ENCODE measurements at places on chromosomes 7 and 10.

DNA sequence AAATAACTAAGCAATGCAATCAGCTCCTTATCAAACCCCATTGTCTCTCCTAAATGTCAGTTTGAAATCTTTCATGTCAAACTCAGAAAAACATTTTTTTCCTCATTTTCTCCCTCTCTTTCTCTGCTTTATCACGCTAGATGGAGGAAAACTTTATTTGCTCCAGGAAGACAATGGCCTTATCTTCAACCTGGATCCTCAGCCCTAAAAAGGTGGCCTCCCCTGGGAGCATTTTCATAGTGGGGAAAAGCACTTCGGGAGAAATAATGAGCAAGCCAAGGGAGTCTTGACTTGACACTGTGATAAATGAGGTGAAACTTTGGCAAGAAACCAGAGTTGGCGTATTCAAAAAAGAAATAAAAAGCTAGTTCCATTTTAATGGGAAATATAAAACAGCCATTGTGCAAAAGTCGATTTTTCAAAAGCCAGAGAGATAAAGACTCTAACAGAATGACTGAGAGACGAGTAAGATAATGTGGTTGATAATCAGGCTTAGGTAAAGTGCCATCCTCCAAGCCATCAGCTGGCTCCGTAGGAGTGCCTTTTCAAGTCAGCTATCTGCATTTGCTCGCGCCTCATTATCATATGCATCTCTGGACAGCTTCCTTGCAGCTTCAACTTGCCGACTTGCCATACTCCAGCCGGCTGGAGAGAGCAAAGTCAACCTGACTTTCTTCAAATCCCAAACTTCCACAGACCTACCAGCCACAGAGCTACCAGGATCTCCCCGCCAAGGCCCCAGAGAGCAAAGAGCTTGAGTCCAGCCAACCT is 19.9 kb downstream of the HABP2 start:
- no peak for DNase-seq

GRCh38 chr7:137836541-137836940 is 10.2 kb downstream of the DGKI start:
- no peak for DNase-seq

DNA sequence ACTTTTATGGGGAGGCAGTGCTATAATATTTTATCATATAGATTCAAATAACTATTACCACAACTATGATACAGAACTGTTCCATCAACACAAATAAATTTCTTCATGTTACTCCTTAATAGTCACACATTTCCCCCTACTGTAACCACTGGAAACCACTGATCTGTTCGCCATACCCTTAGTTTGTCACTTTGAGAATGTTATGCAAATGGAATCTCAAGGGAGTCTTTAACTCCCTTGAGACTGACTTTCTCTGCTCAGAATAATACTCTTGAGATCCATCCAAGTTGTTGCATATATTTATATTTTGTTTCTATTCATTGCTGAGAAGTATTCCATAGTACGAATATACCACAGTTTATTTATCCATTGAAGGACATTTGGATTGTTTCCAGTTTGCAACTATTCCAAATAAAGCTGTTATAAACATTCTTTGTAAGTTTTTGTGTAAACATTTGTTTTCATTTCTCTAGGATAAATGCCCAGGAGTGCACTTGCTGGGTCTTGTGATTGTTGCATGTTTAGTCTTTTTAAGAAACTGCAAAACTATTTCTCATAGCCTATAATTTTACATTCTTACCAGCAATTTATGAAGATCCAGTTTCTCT is 19.7 kb upstream of the PON2 start:
- no peak for DNase-seq

GRCh38 chr10:111996103-111996502 is 187.5 kb downstream of the GPAM start:
- no peak for DNase-seq

DNA sequence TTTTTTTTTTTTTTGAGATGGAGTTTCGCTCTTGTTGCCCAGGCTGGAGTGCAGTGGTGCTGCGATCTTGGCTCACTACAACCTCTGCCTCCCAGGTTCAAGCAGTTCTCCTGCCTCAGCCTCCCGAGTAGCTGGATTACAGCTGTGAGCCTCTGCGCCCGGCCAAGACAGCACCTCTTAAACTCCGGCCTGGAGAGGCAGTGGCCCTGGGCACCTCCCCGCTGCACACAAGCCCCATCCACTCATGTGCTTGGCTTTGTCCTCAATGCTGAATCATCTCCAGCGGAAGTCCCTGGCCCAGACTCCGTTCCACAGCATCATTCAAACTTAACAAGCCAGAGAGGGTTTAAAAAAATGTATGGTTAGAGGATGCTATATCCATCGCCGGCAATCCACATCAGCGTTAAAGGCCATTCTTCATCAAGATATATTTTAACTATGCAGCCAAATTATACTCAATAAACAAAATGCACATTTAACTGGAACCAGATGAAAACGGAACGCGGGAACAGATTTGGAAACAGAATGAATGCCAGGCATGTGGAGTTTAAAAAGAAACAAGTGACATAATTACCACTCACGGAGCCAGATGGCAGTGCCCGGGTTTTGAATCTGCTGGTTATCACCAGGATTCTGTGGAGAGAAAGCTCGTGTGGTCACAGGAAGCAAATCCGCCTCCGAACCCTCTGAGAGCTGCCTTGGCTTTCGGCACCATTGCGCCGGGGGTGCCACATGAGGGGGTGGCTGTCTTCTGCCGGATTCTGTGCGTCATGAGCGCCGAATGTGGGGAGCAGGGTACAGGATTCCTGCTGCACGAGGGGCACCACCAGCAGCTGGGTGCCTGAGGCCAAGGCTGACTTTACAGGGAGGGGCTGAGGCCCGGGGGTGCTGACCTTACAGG is 45.6 kb upstream of the CFAP46 start:
- DNase-seq, result no peak

DNA sequence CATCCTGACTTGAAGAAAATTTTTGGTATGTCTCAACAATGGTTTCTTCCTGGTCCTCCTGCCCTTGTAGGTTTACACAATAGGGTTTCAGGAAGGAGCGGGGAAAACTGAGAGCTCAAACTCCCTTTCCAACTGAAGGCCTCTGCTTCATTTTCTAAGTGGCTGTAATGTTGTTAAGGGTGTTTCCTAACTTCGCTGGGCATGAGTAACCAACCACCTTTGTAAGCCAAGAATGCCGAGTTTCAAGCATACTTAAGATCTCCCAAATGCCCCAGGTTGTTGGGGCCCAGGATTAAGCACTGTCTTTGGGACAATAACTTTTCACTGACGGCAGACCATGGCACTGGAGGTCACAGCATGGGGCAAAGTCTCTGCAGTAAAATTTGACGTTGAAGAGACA is 33.6 kb upstream of the DRGX start:
- DNase-seq, result no peak

DNA sequence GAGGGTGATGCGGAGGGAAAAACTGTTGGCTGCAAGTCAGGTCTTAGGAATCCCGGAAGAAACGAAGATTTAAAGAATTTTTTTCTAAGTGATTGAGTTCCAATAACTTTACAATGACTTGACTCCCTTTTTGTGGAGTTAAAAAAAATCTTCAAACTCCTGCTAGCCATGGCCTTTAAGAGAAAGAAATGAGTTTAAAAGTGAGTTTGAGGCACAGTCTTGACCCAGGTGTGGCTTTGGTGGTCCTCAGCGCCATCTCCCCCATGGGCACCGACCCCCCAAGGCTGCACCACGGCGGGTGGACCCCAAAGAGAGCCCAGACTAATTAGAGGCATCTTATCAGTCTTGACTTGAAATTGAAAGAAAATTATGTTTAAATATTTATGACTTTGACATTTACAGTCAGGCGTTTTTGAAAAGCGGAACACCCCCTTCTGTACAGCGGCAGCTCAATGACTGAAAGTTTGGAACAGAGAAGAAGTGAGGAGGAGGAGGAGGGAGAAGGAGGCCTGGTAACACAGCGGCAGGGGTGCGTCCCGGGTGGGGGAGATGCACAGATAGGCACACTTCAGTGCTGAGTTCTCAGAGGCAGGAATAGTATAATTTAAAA is 349.6 kb downstream of the DNAJB6 start:
- peak; percentile 38 for DNase-seq

DNA sequence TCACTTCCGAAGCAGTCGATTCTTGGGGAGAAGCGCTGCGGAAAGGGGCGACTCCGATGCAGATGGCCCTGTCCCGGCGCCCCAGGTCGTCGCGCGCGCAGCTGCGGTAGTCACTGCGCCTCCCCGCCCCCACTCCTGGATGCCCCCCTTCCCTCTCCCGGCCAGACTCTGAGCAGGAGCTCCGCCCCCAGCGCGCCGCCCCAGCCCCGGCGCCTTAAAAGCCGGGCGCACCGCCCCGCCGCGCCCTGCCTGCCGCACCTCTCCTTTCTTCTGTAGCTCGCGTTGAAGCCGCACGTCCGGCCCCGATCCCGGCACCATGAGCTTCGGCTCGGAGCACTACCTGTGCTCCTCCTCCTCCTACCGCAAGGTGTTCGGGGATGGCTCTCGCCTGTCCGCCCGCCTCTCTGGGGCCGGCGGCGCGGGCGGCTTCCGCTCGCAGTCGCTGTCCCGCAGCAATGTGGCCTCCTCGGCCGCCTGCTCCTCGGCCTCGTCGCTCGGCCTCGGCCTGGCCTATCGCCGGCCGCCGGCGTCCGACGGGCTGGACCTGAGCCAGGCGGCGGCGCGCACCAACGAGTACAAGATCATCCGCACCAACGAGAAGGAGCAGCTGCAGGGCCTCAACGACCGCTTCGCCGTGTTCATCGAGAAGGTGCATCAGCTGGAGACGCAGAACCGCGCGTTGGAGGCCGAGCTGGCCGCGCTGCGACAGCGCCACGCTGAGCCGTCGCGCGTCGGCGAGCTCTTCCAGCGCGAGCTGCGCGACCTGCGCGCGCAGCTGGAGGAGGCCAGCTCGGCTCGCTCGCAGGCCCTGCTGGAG is at the start of gene INA:
Gene INA, plus strand, starts transcription at position 243 of the 817 bp plus-strand sequence. Its CDS starts 74 bp downstream, at position 317.
- DNase-seq, result peak; percentile 79

- DNase-seq, result no peak
Measured at GRCh38 chr7:4739528-4739992, 35.9 kb upstream of the AP5Z1 start.

DNA sequence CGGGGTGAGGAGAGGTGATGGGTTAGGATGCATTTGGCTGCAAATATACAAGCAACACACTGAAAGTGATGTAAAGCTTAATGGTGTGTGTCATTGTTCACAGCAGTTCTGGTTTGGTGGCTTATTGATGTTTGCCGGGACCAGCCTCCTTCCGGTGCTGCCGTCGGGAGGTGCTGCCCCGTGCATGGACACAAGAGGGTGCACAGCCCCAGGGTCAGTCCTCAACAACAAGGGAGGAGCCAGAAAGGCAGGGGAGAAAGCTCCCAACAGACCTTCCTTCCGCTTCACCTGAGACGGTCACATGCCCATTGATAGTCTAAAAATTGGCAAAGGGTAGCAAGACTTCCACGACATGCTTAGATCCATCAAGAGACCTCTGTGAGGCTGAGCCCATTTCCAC is 9.5 kb downstream of the RNF32 start:
- DNase-seq, result peak; percentile 55

Data from ecto neural progenitor cell (in vitro differentiated cells).